ENCODE measurements at places on chromosomes 4 and X. TPM values are rescaled to one million over a fixed set of nuclear protein-coding genes. Genes with fewer than 3 reads are reported as not detected.
A peak's percentile ranks its signal among the peaks of the same experiment; 100 is the strongest.

GRCh38 chrX:44228621-44229020 lies 114.9 kb downstream of the EFHC2 start:
- no peak for DNase-seq

The FAM13A gene
- 13.1 TPM for total RNA-seq

The CENPVL1 gene
- total RNA-seq: 0.25 TPM

The JADE3 gene
- total RNA-seq: 9.5 TPM

GRCh38 chr4:100106982-100107381 lies 83.3 kb downstream of the DDIT4L start:
- no peak for DNase-seq

DNA sequence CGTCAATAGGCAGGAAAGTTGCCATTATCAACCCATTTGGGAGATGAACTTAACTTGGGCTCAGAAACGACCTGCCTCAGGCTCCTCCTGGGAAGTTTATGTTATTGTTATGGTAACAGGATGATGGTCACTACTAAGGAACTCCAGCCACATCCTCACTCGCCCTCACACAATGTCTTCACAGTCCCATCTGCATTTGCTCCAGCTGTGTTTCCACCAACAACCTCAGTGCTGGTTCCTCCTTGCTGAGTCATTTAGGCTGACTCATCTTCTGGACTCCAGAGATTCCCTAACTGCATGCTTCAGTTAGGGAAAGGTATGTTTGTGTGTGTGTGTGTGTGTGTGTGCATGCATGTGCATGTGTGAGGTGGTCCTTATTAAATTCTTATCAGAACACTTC lies 293.4 kb upstream of the BOD1L1 start:
- DNase-seq: peak; percentile 100

- no peak for DNase-seq
Observed at GRCh38 chrX:46665232-46666152, 91.9 kb downstream of the CHST7 start.

DNA sequence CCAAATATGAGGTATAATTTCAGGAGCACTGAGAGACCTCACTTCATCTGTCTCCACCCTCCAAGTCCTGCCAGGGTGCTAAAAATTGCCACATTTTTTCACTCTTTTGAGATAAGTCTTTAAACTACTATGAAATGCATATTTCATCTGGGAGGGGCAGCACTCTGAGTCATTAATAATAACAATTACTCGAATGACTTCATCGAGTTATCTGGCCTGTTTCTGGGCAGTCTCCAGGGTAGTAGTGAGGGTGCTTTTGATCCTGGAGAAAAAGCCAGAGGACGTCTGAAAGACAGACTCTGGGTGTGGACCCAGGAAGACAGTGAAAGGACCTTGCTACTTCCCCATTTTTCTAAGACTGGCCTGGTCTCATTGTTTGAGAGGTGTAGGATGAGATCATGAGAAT lies 42.3 kb upstream of the SRD5A3 start:
- DNase-seq: peak; percentile 81

The ADAM29 gene
- total RNA-seq: not detected

The HOPX gene
- total RNA-seq: 1.7 TPM

DNA sequence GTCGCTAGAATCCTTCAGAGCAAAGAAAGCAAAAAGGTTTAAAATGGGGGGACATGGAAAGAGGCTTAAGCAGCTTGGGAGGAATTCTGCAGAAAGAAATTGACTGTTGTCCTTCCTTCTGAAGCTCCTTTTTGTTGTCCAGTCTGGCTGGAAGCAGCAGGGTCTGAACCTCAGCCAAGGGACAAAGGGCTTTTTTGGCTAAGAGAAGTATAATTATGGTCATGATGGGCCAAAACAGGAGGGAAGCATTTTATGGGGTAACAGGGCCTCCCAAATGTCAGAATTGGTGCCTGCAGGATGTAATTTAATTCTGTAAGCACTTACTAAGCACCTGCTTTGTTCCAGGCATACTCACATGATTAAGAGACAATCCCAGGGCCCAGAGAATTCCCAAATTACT lies 74.2 kb upstream of the CPEB2 start:
- no peak for DNase-seq

The NCAPG gene
- total RNA-seq: 2.6 TPM

The FOXP3 gene
- total RNA-seq: 0.09 TPM

DNA sequence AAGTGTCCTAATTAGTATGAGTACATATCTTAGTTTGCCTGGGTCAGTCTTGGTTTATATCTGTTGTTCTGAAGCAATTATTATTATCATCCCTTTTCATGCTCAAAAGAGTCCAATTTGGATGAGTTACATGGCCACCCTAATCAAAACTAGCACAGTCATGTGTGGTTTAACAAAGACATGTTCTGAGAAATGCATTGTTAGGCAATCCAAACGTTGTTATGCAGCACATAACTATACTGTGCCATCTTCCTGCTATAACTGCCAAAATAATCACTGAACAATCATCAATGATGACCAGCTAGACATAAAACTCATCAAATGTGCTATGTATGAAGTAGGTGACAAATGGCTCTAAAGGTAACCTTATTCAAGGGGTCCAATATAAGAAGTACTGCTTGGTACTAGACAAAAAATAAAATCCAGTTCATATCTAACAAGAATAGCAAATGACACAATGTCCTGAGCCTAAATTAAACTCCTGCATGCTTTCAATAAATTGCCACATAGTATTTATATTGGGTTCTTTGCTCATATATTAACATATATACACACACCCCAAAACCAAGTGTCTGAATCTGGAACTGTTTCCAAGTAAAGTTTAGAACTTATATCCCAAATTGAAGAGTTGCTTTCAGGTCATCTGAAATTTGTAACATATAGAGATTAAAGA lies 41.9 kb downstream of the CNOT6L start:
- no peak for DNase-seq

The SRD5A3 gene
- 39.5 TPM for total RNA-seq

- peak; percentile 55 for DNase-seq
Observed at GRCh38 chr4:7803992-7804755, 135.5 kb downstream of the AFAP1 start.

DNA sequence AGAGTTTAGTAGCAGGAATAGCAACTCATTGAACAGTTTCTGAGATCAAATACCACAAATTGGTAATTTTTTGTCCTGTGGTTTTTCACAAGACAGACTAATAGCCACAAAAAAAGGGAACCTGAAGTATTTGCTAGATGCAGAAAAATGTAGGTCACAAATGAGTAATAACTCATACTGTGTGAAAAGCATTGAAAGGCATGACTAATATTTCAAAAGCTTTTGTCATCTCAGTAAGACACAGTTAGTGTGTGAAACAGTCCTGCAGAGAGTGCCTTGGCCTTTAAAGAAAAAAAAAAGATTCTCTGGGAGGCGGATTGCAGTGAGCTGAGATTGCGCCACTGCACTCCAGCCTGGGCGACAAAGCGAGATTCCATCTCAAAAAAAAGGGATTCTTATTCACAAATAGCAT lies 31.4 kb upstream of the SLC25A31 start:
- DNase-seq: peak; percentile 94

- DNase-seq: peak; percentile 19
Observed at GRCh38 chr4:11549525-11549924, 120.8 kb upstream of the HS3ST1 start.

GRCh38 chr4:168618577-168619265 lies 121.9 kb downstream of the PALLD start:
- DNase-seq: peak; percentile 95

The GAGE12H gene
- total RNA-seq: not detected

DNA sequence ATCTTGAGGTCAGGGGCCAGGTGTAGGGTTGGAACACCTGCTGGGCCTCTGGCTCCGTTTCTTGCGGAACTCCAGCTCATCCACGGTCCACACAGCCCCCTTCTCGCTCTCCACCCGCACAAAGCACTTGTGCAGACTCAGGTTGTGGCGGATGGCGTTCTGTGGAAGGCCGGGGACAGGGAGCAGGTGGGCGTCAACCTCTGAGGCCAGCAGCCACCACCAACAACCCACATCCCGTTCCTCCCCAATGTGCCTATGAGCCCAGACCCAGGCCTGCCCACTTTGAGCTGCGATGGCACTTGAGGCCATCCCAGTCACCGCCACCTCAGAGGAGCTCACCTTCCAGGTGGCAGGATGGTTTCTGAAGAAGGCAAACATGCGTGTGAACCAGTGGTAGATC lies 13.2 kb downstream of the FOXP3 start:
- DNase-seq: no peak

The RGN gene
- total RNA-seq: not detected

GRCh38 chrX:68574240-68574639 lies 73.2 kb upstream of the STARD8 start:
- DNase-seq: no peak
